ENCODE measurements at places on chromosomes 3 and 15.

DNA sequence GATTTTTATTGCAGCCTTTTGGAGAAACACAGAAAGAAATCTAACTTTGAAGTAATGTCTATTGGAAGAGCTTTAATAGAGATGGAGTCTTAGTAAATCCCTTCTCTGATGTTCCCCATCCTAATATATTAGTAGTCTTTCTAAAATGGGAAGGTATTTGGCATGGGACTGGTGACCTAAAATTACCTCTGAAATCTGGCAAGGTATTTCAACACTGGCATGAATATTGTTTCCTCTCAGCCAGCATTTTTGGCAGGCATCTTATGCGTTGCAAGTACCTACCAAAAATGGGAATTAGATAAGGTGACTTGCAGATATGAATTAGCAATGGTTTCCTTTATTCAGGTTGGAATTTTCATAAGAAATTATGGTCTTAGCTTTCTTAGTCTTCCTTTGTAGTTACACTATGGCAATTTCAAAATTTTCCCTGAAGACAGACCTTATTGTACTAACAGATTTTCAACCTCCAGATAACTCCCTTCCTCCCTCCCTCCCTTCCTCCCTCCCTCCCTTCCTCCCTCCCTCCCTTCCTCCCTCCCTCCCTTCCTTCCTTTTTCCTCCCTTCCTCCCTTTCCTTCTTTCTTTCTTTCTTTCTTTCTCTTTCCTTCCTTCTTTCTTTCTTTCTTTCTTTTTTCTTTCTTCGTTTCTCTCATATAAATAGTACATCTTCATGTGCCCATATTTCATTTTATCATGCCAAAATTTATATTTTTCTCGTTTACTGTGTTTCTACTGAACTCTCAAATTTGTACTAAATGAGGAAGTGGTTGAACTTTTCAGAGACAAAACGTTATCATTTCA is 168.2 kb upstream of the KCNMB2 start:
- DNase-seq: no peak
- no peak overlapping the region for H3K4me3 ChIP-seq
- H3K36me3 ChIP-seq: no peaks in the 10 kb centered on the region
- no peak overlapping the region for H3K27ac ChIP-seq
- no peaks in the 10 kb centered on the region for H3K27me3 ChIP-seq

DNA sequence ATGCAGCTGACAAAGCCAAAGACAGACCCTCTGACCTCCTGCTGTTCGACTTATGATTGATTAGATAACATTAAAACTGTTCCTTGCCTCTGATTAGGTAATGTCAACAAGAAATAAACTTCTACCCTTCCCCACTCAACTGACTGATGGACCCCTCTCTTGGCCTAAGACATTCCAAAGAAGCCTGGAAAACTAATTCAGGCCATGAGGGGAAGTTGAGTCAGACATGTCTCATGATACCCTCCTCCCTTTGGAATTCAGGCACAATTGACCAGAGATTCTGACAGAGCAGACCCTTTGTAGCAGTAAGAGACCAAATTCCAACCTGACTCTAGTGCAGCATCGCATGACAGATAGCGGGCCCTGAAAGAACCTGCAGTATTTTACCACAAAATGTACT is 354.5 kb downstream of the OCA2 start:
- H3K27me3 ChIP-seq: no peaks in the 10 kb centered on the region
- no peak for DNase-seq
- no peak overlapping the region for H3K27ac ChIP-seq
- no peaks in the 10 kb centered on the region for H3K36me3 ChIP-seq
- H3K4me1 ChIP-seq: no peaks in the 10 kb centered on the region

DNA sequence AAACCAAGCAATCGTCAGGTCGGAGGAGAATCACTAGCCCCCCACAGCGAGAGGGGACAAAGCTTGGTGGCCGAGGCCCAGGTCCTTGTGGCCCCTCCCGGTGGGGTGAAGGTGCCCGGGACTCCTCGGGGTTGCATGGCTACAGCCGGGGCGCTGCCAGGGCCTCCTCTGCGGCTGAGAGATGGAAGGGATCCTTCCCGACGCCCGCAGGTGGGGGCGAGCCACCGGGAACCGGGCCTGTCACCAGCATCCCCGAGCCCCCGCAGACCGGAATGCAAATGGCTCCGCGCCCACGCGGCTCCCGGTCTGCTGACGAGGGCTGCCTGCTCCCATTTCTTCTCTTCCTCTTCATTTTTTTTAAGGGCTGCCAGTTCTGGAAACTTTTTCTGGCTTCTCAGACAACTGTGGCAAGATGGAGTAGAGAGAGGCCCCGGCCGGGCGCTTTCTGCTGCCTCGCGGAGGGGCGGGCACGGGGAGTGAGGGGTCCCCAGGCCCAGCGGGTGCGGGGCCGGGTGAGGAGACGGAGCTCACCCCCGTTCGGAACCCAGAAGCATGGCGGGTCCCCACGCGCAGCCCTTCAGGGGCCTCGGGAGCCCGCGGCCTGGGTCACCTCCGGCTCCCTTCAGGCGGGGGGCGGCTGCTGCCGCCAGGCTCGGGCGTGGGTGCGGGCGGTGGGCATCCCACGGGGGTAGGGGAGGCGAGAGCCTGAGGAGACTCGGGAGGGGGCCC is 27.5 kb downstream of the MELTF start:
- H3K4me1 ChIP-seq: peaks cover 16% of the 10 kb centered on the region
- H3K27me3 ChIP-seq: peaks cover 10% of the 10 kb centered on the region
- no peak overlapping the region for H3K4me3 ChIP-seq
- no peak overlapping the region for H3K27ac ChIP-seq
- DNase-seq: no peak

DNA sequence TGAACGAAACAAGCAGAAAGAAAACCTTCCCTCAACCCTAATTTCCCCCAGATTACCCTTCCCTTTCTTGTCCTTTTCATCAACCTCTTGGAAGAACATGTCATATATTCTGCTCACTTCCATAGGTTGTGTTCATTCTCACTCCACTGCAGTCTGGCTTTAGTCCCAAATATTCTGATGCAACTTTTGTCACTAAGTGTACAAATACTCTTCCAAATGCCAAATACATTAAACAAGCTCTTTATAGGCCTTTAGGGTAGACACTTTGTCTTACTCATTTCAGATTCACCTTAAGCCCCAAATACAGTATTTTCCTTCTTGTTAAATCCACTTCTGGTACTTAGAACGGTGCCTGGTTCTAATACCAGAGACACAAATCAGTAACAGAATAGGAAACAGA is 406.5 kb upstream of the CDIN1 start:
- no peak for DNase-seq
- no peak overlapping the region for H3K27ac ChIP-seq
- H3K4me3 ChIP-seq: no peak overlapping the region
- no peaks in the 10 kb centered on the region for H3K27me3 ChIP-seq

GRCh38 chr3:69650066-69650419 is 89.2 kb upstream of the MITF start:
- peak overlapping the region; percentile 62 for H3K4me3 ChIP-seq
- DNase-seq: no peak
- peak overlapping the region; percentile 78 for H3K27ac ChIP-seq
- H3K36me3 ChIP-seq: no peaks in the 10 kb centered on the region
- H3K4me1 ChIP-seq: no peaks in the 10 kb centered on the region

DNA sequence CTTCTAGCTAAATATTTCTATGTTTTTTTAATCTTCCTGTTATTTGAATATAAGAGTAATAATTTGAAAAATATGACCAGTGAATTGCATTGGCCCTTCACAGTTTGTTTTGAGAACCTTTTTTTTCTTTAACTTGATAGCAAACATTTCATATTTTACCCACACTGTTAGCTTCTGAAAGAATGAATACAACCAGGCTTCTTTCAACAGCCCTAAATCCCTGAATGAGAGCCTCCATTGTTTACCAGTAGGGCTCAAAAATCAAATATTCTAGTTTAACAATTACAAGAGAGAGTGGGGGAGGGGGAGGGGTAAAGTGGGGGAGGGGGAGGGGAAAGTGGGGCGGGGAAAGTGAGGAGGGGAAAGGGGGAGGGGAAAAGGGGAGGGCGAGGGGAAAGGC is 14.5 kb upstream of the TOP2B start:
- no peaks in the 10 kb centered on the region for H3K4me1 ChIP-seq
- H3K36me3 ChIP-seq: no peaks in the 10 kb centered on the region
- H3K27ac ChIP-seq: no peak overlapping the region
- H3K4me3 ChIP-seq: no peak overlapping the region
- DNase-seq: no peak

Data from mesenchymal stem cell (in vitro differentiated cells and primary cell).